ENCODE measurements at places on chromosomes 5 and 9.

DNA sequence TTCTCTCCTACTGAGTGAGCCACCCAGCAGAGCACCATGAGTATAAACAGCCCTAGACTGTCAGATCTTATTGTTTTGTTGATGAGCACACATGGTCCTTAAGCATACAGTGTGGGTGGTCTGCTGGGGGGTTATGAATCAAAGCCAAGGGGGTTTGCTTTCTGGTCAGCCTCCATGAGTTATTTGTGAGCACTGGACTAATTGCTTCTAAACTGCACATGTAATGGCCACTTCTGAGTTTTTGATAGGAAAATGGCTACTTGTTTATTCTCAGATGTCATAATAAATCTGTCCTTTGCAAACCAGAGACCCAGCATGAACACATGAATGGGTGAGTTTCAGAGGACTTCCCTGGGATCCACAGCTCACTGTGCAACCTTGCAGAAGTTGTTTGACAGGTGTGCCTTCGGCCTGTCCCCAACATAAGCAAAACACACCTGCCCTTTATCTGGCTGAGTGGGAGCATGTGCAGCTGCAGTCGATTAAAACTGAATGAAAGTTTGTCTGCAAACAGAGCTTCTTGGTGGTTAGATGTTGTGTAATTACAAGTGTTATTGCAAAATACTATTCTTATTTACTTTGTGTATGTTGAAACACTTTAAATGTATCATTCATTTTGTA lies 35.9 kb downstream of the MAMDC2 start:
- no peak for DNase-seq

DNA sequence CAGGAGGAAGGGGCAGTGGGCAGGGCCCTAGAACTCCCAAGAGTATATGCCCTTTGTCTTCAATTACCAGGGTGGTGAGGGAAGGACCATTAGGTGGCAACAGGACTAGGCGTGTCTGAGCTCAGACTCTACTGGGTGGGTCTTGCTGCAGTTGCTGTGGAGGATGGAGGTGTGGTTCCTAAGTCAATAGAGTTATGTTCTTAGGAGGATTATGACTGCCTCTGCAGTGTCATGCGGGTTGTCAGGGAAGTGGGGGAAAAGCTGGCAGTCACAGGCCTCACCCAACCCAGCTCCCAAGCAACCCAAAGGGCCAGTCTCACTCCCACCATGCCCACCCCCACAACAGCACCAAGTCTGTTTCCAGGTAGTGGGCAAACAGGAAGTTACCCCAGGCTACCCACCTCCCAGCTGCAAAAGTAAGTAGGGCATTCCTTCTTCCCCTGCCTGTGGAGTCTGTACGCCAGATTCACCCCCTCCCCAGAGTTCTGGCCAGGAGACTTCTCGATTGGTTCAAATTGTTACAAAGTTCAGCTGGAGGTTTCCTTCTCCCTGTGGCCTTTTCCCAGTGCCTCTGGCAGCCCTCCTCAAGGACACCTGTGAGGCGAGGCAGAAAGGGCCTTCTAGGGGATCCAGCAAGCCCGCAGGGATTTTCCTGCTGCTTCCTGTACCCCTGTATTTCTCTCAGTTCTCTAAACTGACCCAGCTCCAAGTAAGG lies 145.3 kb downstream of the HINT1 start:
- no peak for DNase-seq

DNA sequence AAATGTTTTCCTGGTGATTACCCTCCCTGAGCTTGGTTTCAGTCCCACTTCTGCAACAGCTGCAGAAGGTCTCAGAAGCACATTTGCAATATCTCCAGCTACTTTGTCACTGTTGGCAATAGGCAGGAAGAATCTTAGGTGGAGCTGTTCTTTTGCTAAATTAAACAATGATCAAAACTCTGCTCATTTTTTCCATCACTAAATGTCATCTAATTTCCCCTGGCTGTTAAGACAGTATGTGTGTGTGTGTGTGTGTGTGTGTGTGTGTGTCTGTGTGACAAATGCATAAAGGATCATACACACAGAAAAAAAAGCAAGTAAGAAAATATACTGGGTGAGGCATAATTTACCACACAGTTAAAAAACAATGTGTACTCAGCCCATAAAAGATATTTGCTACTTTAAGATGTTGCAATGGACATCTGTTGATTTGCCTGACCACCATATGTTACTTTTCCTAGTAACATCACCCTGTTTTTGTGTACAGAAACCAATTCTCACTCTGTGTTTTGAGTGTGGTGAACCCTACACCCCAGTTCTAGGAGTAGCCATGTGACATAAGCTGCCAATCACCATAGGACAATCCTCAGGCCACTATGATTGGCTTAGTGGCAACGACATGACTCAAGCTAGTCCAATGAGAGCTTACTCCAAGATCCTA lies 572.6 kb upstream of the CLINT1 start:
- no peak for DNase-seq

- DNase-seq, result no peak
Measured at GRCh38 chr5:31964007-31964360, 210.1 kb downstream of the GOLPH3 start.

GRCh38 chr5:102531506-102531905 lies 32.7 kb upstream of the SLCO6A1 start:
- no peak for DNase-seq

Data from upper lobe of right lung (tissue), 1 donor.